ENCODE measurements at places on chromosomes 5 and 9. TPM values are rescaled to one million over a fixed set of nuclear protein-coding genes. Genes with fewer than 3 reads are reported as not detected.

Gene SLCO6A1
- not detected for total RNA-seq

Gene EIF4E1B
- not detected for total RNA-seq

Gene TEX48
- total RNA-seq, result not detected

Gene LOX
- total RNA-seq, result 22.4 TPM

Gene PCDHB6
- total RNA-seq, result 0.09 TPM

Gene LCP2
- not detected for total RNA-seq

Gene SLC6A7
- not detected for total RNA-seq

Gene TOR4A
- 27.6 TPM for total RNA-seq

Gene FBLL1
- total RNA-seq, result 0.47 TPM

Gene GABRA6
- total RNA-seq, result not detected

Gene SMIM33
- not detected for total RNA-seq

Gene DIRAS2
- not detected for total RNA-seq
